ENCODE measurements at places on chromosomes 2 and 18. TPM values are rescaled to one million over a fixed set of nuclear protein-coding genes. Genes with fewer than 3 reads are reported as not detected.

CGREF1 gene
- total RNA-seq: 0.57 TPM

MYOM1 gene
- total RNA-seq: 0.92 TPM

TMEM163 gene
- total RNA-seq: 0.20 TPM

DTNA gene
- total RNA-seq: 51.6 TPM

TXNDC2 gene
- not detected for total RNA-seq

CSRNP3 gene
- 13.6 TPM for total RNA-seq

NAPG gene
- 42.9 TPM for total RNA-seq

RAB17 gene
- total RNA-seq: 235 TPM

TMEM178A gene
- 5.5 TPM for total RNA-seq

DPP10 gene
- total RNA-seq: 8.2 TPM

ANTXR1 gene
- 54.5 TPM for total RNA-seq

AGXT gene
- 0.18 TPM for total RNA-seq

PCARE gene
- not detected for total RNA-seq

STARD6 gene
- total RNA-seq: not detected

FSHR gene
- 2.4 TPM for total RNA-seq

Measured in endodermal cell (in vitro differentiated cells).